ENCODE measurements at places on chromosomes 2 and 18.

GRCh38 chr2:74939919-74940812 lies 18.3 kb upstream of the POLE4 start:
- no peak for DNase-seq

DNA sequence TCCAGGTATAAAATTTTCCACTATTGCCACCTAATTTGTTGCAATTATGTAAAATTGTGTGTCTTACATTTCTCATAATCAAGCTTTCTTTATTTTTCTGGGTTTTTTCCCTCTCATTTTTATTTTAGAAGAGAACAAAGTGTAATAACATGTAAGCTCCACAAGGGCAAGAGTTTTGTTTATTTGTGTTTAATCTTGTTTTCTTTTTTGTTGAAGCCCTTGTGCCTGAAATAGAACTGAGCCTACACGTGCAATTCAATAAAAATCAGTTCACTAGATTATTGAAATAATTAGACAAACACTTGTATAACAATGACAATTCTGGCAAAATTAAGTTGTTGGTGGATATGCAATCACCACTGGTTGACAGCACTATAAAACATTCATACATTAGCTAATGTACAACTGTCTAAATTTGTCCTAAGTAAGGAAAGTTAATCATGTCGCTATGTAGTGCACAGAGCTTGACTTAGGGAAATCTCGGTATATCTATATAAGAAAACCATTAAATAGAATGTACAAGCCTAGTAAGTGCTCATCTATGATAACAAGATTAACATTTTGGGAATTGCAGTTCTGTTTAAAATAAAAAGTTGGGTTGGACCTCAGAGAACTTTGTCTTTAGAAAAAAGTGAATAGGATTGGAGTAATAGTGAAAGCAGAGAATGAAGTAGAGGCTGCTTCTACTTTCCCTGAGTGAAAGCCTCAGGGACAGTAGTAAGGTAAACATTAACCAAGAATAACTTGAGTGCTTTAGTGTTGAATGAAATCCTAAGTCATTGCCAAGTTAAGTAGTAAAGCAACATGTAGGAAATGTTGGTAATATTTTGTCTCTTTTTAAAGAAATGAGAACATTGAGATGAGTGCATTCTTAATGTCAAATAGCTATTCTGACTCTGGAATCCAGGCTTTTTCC lies 37.4 kb upstream of the NOL4 start:
- no peak for DNase-seq

GRCh38 chr2:65708086-65708485 lies 275.7 kb upstream of the SPRED2 start:
- DNase-seq = no peak

DNA sequence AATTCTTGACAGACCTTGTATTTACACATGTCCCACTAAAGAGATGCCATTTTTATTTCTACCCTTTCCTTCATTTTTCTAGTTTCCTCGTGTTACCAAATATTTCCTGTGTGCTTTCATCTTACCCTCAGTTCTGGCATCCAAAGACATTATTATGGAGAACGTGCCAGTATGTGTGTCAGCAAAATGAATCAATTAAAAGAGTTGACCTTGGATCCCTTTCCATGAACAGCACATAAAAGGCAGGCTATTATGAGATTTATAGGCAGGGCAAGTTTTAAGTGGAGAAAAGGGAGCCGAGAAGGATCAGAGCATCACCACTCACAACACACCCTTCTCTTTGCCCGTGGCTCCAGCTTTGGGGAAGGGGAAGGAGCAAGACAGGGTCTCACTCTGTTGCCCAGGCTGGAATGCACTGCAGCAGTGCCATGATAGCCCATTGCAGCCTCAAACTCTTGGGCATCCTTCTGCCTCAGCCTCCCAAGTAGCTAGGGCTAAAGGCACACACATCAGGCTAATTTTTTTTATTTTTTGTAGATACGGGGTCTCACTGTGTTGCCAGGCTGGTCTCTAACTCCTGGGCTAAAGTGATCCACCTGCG lies 149.9 kb downstream of the GFPT1 start:
- no peak for DNase-seq

GRCh38 chr2:190922376-190922775 lies 41.8 kb downstream of the GLS start:
- no peak for DNase-seq

GRCh38 chr18:49751427-49752094 lies 61.8 kb downstream of the ACAA2 start:
- DNase-seq = no peak

DNA sequence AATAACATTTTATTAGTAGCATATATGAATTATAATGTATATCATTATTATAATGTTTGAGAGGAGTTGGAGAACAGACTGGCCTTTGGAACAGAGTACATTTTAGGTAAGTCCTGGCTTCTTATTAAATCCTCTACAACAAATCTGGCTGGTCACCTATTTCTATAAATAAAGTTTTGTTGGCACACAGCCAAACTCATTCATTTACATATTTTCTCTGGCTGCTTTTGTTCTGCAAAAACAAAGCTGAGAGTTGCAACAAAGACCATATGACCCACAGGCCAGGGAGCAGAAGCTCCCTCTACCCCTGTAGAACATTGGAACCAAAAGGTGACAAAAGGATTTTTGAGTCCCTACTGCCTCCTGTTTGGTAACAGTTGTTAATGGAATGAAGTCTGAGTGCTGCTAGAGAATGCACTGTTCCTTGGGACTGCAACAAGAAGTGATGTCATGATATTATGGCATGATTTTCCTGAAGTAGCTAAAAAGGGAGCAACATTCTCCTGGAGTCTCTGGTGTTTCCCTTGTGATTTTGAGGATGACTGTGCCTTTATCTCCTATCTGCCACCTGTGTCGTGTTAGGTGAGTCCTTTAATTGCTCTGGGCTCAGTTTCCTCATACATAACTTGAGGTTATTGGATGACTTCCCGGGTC lies 22.0 kb upstream of the SP9 start:
- DNase-seq = no peak

DNA sequence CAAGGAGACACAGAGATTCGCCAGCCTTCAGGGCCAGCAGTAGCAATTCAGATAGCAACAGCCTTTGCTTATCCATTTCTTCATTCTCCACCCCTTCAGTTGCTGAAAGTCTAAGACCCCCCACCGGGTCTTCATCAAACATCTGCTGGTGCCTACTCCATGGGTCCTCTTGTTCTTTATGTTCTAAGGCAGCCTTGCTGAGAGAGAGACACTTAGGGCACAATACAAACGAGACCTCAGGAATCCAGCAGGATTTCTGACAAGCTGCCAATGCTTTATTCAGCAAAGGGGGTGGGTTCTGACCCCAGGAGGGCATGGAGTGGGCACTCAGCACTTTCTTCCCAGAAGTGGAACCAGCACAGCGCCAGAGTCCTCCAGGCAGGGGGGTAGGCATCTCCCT lies 36.2 kb upstream of the CNGA3 start:
- DNase-seq = no peak

DNA sequence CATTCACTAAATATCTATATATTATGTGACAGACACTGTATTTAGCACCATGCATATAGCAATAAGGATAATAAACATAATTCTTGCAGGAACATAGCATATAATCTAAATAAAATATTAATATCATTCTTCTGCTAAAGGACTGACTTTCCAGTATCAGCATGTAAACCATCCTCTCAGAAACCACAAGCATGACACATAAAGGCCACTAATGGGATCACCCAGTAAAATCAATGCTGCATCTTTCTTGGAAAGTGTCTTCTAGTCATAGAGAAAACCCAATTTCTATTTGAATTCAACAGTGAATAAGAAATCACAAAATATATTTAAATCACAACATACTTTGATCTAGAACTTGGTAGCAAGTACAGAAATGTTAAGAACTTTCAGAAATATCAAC lies 5.8 kb upstream of the LRP1B start:
- DNase-seq = no peak

GRCh38 chr2:203730076-203730729 lies 23.8 kb downstream of the CD28 start:
- no peak for DNase-seq

- no peak for DNase-seq
Measured at GRCh38 chr2:46990231-46990588, 74.6 kb upstream of the MCFD2 start.

DNA sequence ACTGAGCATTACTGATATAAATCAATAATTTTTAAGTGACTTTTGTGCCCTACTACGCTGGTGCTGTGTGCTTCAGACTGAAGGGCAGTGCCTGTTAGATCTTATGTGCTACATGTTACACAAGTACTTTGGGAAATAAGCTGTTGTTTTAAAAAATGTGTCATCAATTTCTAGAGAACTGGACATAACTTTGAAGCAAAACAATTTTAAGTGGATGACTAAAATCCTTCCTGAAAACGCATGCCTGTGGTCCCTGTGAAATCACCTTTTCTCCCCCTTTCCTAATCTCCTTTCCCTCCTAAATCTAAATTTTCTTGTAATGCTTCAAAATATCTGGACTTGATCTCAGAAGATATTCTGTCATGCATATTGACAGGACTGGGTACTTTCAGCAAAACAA lies 7.1 kb upstream of the IL1RL1 start:
- DNase-seq = no peak

GRCh38 chr18:77911971-77912605 lies 662.4 kb downstream of the GALR1 start:
- DNase-seq = no peak

DNA sequence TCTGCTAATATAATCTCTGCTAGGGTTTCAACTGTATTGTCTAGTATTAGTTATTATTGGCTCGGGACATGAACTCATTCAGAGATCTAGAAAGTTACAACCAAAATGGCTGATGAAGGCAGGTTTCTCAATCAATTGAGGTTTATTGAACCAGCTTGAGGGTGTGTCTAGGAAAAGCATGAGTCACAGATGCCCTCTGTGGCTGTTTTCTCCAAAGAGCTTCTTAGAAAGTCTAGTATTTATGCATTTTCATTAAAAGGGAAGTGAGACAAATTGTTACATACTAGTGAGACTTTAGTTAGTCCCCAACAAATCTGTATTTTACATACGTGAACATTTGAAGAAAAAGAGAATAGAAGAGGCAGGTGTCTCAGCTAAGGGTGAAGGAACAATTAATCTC lies 23.0 kb upstream of the RTTN start:
- no peak for DNase-seq

GRCh38 chr2:135183822-135184221 lies 131.7 kb downstream of the RAB3GAP1 start:
- no peak for DNase-seq

- no peak for DNase-seq
Measured at GRCh38 chr2:185507719-185508118, 230.9 kb upstream of the FSIP2 start.

- DNase-seq = peak; percentile 91
Measured at GRCh38 chr2:240566203-240567136, 1.8 kb upstream of the RNPEPL1 start.

DNA sequence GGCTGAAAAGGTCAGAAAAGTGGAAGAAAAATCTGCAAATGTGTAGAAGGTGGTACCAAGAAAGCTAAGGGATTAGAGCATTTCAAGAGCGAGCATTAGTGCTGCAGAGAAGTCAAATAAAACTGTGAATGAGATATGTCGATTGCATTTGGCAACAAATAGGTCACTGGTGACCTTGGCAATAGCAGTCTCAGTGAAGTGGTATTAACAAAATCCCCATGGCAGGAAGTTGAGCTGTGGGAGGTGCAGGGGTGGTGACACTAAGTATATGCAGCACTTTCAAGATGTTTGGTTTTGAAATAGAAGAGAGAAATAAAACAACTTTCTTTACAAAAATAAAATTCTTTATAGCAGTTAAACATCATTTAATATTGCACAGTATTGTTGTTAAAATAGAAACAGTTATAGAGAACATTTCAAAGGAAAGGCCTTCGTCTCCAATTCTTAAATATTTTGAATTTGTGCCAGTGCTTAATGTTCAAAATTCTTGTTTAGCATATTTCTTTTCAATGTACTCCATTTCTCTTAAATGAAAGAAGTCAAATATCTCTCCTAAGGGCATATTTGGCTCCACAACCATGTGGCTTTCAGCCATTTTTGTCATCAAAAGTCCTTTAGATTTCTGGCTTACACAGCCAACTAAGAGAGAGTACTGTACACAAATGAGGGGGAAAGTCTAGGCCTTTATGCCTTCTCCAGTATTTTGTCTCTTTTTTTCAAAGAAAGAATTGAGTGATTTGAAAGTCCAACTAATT lies 443.0 kb upstream of the MMADHC start:
- no peak for DNase-seq

DNA sequence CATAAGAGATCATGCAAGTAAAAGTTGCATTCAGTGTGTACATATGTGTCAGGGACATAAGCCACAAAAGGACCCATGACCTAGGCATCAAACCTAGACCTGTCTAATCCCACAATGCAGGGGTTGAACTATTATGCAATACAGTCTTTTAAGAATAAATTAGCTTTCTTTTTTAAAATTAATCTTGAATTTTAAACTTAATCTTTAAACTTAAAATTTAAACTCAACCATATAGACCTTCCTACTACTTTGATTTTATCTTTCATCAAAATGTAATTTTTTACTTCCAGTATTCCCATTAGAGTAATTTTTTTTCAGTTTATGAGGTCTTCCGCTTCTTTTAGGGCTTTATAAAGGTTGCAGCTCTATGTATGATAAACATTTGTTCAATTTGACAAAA lies 702.9 kb downstream of the SUCLG1 start:
- no peak for DNase-seq

GRCh38 chr18:10226971-10227370 lies 227.5 kb upstream of the APCDD1 start:
- DNase-seq = no peak

GRCh38 chr2:193980599-193980998 lies 1676.4 kb upstream of the SLC39A10 start:
- DNase-seq = no peak

DNA sequence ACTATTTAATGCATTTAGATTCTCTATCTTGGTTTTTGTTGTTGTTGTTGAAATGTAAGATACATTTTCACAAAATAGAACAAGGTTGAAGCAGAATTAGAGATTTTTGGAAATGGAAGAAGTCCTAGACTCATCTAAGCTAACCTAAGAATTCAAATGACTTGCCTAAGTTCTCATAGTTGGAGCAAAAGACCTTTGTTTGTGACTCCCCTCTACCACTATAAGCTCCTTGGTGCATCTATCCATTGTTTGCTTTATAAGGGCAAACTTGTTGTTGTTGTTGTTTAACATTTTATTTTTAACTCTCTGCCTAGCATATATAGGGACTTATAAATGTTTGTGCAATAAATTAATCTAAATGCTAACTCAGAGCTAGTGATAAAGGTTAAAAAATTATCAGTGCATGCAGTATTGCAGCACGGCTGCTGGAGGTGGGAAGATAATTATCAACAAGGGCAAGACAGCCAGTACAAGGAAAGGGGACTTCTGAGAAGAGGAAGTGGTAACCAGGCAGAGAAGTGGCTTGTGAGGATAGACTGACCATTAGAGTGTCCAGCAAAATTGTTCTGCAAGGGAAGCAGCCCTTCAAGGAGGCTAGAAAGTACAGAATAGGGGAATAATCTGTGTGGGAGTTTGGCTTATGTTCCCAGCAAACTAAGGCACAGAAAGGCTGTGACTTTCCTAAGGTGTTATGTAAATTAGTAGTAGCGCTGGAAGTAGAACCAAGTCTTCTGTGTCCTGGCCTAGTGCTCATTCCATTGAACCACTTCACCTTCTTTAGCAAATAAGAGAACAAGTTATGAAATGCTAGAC lies 38.1 kb upstream of the ACYP2 start:
- DNase-seq = no peak

- peak; percentile 50 for DNase-seq
Measured at GRCh38 chr2:226031647-226032501, 632.4 kb downstream of the NYAP2 start.

All from activated CD4-positive, alpha-beta T cell treated with anti-CD3 and anti-CD28 coated beads, Interleukin-2, amount 50 U/mL, for 24 hours (primary cell).